Trophoblast cell (in vitro differentiated cells and primary cell): ENCODE measurements at places on chromosomes 1 and 21.

GRCh38 chr1:177849130-177849529 lies 120.7 kb downstream of the SEC16B start:
- DNase-seq, result no peak

DNA sequence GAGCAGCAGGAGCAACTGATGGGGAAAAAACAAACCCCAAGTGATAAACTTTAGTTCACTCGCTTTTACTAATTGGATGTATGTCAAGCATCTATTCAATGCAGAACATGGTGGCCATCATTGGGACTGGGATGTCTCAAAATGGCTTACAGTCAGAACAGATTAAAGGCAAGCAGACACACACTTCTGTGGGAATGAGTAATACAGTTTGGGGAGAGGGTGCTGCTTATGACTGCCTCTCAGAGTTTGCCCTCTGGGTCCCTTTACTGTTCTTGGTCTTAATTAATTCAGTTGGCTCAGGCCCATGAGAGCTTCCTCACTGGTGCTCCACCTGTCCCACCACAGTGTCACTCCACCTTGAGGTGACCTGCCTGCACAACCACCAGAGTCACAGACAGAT lies 119.5 kb downstream of the TBX19 start:
- no peak for DNase-seq

DNA sequence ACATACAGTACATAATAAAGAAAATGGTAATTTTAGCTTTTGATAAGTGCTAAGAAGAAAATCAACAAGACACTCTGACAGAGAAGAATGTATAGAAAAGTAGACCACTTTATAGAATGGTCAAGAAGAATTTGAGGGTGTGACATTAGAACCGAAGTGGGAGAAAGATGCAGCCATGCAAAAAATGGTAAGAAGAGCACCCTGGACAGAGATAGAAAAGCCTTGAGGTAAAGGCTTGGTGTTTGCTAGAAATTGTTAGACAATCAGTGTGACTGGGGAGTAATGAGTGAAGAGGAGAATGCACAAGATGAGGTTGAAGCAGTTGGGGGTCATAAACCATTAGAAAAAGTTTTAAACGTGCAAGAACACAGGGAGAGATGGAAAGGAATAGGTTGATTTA lies 23.5 kb downstream of the MAEL start:
- DNase-seq, result no peak

DNA sequence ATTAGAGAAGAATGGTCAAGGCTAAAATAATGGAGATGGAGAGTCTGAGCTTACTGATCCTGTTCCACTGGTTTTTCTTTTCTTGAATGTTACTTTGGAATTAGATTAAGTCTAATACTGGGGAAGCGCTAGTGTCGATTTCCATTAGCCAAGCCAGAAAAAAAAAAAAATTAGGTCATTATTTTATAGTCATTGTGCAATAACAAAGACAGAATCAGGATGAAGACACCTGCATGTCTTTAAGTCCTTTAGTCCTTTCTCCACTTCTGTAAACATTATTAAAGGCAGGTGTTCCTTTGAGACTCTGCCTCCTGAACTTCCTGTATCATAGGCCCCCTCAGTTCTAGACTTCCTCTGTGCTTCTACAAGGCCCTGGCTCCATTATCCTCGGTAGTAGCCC lies 42.8 kb downstream of the MYSM1 start:
- no peak for DNase-seq

GRCh38 chr1:159239551-159240220 lies 35.0 kb downstream of the ACKR1 start:
- DNase-seq, result no peak

- DNase-seq, result peak; percentile 89
Observed at GRCh38 chr1:99849744-99850458, at the start of gene AGL. Gene AGL (plus strand): TSS chr1:99850361. CDS start chr1:99851043, 682 bp downstream.

GRCh38 chr1:116448785-116449385 lies 75.8 kb downstream of the ATP1A1 start:
- peak; percentile 58 for DNase-seq

GRCh38 chr21:26140164-26140579 lies 30.4 kb downstream of the APP start:
- peak; percentile 26 for DNase-seq

DNA sequence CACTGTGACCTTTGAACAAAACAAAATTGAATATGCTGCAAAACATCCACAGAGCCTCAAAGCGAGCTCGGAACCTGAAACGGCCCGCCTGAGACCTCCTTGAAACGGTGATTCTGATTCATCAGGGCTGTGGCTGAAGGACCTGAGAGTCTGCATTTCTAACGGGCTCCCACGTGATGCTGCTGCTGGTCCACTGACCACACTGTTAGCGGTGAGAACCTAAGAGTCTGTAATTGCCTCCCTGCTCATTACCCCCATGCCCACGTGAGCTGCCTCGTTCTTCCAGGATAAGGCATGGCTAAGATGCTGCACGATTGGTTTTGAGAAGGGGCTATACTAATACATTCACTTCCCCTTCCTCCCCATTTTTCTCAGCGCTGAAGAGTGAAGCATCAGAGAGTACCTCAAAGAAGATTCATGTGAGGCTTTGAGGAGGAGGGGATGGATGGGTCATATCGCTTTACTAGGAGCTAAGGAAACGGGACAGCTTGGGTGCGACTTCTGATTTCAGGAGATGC lies 9.7 kb downstream of the TLR5 start:
- peak; percentile 18 for DNase-seq

GRCh38 chr1:159560599-159560998 lies 24.8 kb upstream of the OR10J5 start:
- no peak for DNase-seq

GRCh38 chr1:39901714-39902459 lies at the start of gene MYCL:
Gene MYCL (minus strand): TSS chr1:39901917. CDS start chr1:39901434, 483 bp downstream.
- peak; percentile 76 for DNase-seq

GRCh38 chr1:180926164-180926981 lies 13.7 kb downstream of the KIAA1614 start:
- DNase-seq, result no peak

DNA sequence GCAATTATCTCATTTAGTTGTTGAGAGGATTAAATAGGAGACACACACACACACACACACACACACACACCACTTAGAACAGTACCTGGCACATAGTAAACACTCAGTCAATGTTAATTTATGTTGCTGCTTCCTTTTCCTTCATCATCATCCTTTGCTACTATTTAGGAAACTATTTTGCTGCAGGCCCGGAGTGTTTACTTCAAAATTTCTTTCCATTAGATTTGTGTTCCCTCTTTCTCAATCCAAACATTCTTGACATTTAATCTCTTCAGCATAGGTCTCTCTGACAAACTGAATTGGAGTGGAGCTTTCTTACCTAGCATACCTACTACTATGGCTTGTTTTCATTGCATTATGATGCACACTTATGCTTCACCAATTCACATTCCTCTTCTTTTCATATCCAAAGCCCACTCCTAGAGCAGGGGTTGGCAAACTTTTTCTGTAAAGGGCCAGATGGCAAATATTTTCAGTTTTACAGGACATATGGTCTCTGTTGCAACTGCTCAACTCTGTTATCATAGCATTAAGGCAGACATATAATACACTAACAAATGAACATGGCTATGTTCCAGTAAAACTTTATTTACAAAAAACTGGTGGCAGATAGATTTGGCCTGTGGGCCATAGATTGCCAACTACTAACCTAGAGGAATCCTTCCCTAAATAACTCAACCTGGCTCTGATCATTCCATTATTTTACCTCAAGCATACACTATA lies 49.5 kb downstream of the SCMH1 start:
- DNase-seq, result peak; percentile 37

GRCh38 chr1:159861218-159861617 lies 1.2 kb downstream of the VSIG8 start:
- no peak for DNase-seq

GRCh38 chr1:151783796-151784195 lies 6.5 kb downstream of the TDRKH start:
- no peak for DNase-seq

- no peak for DNase-seq
Observed at GRCh38 chr21:17854745-17855144, 35.6 kb upstream of the C21orf91 start.

- peak; percentile 90 for DNase-seq
Observed at GRCh38 chr1:24724345-24725208, 20.7 kb upstream of the CLIC4 start.

- peak; percentile 30 for DNase-seq
Observed at GRCh38 chr1:107004421-107004820, 52.1 kb upstream of the PRMT6 start.

GRCh38 chr1:57063406-57064125 lies 97.8 kb upstream of the C8B start:
- DNase-seq, result no peak

GRCh38 chr1:202201266-202201665 lies 7.7 kb downstream of the LGR6 start:
- no peak for DNase-seq

GRCh38 chr1:48206371-48206770 lies 16.1 kb upstream of the SLC5A9 start:
- no peak for DNase-seq

DNA sequence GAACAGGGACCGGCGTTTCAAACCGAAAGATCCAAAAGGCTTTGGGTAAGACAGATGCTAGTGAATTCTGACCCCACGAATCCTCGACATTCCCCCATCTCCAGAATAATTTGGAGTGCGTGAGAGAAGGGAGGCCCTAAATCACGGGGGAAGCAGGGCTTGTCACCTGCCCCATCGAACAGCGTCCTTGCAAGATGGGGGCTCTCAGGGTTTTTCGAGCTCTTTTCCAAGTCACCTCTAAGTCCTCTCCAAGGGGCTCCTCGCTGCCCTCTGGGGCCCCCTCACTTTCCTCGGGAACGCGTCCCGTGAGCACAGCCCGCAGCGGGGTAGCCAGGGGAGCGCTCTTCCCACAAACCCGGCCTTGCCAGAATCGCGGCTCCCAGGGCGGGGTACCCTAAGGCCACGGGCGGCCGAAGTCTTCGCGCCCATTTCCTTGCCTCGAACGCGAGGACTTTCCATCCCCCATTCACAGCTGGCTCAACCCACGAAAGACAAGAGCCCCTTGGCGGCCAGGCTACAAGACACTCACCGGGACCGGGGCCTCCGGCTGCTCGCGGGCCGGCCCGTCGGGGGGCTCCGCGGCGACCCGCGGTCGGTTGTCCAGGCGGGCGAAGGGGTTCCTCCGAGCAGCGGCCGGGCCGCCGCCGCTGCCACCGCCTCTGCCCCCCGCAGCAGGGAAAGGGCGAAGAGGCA lies 546 bp downstream of the DONSON start:
- peak; percentile 41 for DNase-seq

GRCh38 chr1:6603238-6603914 lies 707 bp upstream of the KLHL21 start:
- peak; percentile 89 for DNase-seq

- no peak for DNase-seq
Observed at GRCh38 chr1:8021676-8022266, 4.3 kb downstream of the ERRFI1 start.

GRCh38 chr21:18104802-18105201 lies 139.8 kb upstream of the CHODL start:
- DNase-seq, result no peak

DNA sequence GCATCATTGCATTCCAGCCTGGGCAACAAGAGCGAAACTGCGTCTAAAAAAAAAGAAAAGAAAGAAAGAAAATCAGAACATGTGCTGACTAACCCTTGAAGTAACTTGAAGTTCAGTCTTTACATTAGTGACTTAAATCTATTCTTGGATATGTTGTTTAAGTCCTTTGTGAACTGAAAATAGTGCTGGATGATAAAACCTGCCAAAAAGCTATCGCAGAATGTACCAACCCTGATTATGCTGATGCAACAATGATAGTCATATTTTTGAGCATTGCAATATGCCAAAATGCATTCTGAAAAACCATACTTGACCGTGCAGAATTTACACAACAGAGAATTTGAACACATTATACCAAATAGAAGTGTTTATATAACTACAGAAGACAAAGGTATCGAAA lies 30.7 kb downstream of the SHISAL2A start:
- DNase-seq, result no peak

- peak; percentile 29 for DNase-seq
Observed at GRCh38 chr1:41108696-41109275, 87.3 kb upstream of the SLFNL1 start.

DNA sequence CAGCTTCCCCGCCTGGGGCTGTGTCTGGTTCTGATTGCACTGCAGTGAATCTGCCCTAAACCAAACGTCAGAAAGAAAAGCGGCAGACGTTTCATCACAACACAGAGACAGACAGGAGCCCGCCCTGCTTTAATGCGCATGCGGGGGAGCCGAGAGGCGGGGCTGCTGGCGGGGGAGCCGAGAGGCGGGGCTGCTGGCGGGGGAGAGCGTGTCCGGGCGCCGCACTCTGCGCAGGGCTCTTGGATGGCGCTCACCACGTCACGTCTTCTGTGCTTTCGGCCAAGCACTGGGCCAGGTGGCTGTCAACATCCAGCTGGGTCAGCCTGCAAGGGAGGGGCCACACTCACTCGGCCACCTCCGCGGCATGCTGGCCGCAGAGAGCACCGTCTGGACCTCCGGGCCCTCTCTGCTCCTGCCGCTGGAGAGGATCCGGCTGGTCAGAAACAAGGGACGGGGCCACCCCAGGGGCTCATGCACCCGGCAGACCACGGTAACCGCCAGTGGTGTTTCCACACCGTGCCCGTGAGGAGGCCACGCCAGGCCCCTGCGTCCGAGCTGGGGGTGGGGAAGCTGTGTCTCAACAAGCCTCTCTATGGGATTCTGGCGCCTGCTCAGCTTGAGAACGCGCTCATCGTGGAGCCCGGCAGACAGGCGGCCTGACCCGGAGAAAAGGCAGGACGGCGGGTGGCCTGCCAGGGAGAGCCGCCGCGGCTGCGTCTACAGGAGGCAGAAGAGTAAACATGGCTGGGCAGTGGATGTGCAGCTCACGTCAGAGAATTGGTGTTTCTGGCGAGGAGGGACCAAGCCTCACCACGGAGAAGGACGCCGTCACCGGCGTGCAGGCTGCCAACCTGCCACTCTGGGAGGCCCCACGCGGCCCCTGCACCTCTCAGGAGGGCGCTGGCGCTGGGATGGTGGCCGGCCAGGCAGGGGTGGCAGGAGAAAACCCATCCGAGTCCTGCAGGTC lies 4.8 kb downstream of the FAAP20 start:
- peak; percentile 98 for DNase-seq

DNA sequence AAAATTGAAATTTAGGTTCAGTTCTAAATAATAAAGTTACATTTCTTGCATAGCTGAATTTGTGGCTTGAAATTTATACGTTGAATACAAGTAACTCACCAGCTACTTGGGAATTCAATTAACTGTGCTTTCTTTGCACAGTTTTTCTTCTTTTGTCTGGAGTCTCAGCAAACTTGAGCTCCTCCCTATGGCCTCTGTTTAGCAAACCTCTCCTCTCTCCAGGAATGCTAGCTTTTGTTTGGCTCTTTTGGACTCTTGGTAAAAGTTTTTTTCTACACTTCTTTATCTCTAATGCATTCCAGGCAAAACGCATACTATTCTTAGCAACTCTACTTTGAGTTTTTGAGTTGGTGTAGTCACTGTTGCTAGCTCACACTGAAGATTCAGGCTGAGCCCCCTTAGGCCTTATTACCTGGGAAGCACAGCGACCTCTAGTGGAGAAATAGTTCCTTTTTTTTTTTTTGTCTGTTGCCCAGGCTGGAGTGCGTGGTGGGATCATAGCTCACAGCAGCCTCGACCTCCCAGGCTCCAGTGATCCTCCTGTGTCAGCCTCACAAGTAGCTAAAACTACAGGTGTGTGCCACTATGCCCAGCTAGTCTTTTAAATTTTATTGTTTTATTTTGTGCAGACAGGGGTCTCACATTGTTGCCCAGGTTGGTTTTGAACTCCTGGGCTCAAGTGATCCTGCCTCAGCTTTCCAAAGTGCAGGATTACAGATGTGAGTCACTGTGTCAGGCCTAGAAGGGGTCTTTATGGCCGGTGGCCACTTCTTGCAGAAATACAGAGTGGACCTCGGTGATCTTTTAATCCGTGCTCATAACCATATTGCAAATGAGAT lies 61.7 kb downstream of the CASQ2 start:
- peak; percentile 81 for DNase-seq

- peak; percentile 12 for DNase-seq
Observed at GRCh38 chr1:194175251-194175650, 988.8 kb upstream of the B3GALT2 start.
